CD4-positive, alpha-beta T cell treated with Interleukin-6 at 100 ng/mL for 8 hours (primary cell): ENCODE measurements at places on chromosomes 13 and 19.

DNA sequence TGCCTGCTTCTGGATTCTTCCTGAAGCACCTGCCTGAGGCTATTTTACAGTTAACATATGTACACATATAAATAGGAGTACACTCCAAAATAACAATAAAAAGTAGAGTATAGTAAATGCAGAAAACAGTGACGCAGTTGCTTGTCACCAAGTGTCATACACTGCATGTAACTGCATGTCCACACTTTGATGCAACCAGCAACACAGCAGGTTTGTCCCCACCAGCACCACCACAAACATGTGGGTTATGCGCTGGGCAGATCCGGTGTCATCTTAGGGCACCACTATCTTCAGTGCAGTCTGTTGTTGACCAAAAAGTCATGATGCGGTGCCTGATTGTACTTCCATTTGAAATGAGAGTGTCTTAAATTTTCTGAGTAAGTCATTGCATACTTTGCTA is 51.3 kb downstream of the COL4A2 start:
- DNase-seq, result no peak

- no peak for DNase-seq
Measured at GRCh38 chr13:60627071-60627686, 230.2 kb downstream of the TDRD3 start.

GRCh38 chr13:72166102-72166650 is 299.2 kb upstream of the DACH1 start:
- no peak for DNase-seq

DNA sequence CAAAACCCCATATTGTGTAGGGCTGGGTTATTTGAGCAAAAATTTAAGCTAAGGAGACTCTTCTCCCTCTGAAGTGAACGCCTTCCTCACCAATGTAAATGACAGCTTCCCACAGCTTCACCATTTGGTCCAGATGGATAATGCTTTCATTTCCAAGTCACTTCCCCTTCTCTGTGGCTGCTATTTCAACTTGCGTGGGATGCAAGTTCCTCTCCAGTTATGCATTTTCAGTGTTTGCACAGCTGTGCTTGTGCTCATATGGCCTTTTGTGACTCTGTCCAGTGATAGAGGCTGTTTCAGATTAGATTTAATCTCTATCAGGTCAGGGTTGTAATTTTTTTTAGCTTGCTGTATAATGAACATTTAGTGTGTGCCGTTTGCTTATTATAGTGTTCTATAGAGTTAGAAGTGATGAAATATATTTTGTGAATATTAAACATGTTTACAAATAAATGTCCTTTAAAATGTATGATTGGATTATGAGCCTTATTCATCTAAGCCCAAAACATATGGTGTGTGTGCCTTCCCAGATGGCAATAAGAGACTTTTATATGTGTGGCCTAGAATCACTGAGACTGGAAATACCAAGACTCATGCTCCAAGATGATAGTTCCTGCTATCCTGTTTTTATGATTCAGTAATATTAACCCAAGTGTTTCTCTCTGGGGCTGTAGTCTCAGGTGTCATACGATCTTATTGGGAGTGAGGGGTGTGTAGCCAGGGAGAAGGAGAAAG is 86.6 kb downstream of the TNFRSF19 start:
- no peak for DNase-seq

GRCh38 chr13:66410314-66410713 is 819.8 kb downstream of the PCDH9 start:
- no peak for DNase-seq

GRCh38 chr13:93976528-93976927 is 503.0 kb downstream of the DCT start:
- no peak for DNase-seq
